ENCODE measurements at places on chromosomes 6 and 20.

DNA sequence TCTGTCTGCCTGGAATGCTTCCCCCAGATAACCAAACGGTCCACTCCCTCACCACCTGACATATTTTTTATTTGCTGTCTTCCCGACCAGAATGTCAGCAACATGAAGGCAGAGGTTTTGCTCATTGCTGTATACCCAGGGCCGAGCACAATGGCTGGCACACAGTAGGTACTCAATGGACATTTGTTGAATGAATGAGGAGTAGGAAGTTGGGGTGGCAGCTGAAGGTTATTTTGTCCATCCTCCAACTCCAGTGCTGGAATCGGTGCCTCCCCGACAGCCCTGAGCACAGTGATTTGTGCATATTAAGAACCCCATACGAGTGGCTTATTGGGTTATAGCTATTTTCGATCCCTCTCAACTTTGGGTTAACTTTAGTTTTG lies 10.3 kb downstream of the DUSP15 start:
- DNase-seq = no peak

GRCh38 chr6:17469006-17469832 lies 75.8 kb downstream of the CAP2 start:
- DNase-seq = no peak

DNA sequence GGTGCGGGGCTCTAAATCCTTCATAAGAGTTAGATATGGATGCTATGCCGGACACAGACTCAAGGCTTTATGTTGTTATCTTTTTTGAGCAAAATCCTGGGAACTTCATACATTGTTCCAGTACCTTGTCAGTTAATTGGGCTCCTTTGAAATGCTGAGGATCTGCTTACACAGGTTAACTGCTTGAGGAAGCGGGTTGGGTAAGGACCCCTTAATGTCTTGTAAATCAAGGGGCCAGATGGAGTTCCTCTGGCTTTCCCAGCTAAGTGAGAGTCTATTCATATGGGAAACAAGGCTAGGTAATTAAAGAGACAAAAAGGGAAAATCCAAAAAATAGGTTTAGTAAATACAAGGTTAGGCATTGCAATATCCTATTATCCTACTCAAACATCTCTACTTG lies 141.5 kb downstream of the OR2B2 start:
- DNase-seq = no peak

GRCh38 chr6:170152989-170153388 lies 137.9 kb downstream of the DLL1 start:
- peak; percentile 62 for DNase-seq

GRCh38 chr20:57412347-57413029 lies 21.3 kb downstream of the RBM38 start:
- DNase-seq = no peak

- DNase-seq = no peak
These were observed 16.7 kb upstream of the IRAK1BP1 start for GRCh38 chr6:78850621-78851020.

Measured in neuronal stem cell (in vitro differentiated cells).